Activated CD8-positive, alpha-beta memory T cell treated with anti-CD3 and anti-CD28 coated beads for 4 hours (primary cell): ENCODE measurements at places on chromosomes 6 and 20.
A peak's percentile ranks its signal among the peaks of the same experiment; 100 is the strongest.

DNA sequence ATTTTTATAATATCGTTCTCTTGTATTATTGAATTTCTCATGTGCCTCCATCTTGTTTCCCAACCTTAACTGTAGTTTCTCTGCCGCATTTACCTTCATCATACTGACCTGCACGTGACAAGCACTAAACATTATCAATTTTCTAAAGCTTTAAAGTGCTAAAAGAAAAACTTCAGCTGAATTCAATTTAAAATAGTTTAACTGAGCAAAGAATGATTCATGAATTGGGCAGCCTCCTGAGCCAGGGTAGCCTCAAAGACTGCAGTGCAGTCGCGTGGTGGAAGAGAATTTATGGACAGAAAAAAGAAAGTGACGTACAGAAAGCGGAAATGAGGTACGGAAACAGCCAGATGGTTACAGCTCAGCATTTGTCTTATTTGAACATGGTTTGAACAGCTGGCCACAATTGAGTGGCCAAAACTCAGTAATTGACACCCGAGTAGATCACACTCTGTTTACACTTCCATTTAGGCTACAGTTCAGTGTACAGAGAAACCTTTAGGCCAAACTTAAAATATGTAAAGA lies 4.2 kb upstream of the ZDHHC14 start:
- no peak for DNase-seq

DNA sequence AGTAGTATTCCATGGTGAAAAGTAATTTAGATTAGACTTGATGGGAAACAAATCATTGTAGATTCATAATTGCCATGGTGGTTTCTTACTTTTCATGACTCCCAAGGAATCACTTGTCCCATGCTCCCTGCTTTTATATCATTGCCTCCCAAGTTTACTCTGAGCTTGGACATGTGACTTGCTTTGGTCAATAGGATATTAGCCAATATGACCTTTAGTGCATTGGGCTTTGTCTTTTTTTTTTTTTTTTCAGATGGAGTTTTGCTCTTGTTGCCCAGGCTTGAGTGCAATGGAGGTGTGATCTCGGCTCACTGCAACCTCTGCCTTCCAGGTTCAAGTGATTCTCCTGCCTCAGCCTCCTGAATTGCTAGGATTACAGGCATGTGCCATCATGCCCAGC lies 15.5 kb upstream of the SMAP1 start:
- DNase-seq, result no peak

DNA sequence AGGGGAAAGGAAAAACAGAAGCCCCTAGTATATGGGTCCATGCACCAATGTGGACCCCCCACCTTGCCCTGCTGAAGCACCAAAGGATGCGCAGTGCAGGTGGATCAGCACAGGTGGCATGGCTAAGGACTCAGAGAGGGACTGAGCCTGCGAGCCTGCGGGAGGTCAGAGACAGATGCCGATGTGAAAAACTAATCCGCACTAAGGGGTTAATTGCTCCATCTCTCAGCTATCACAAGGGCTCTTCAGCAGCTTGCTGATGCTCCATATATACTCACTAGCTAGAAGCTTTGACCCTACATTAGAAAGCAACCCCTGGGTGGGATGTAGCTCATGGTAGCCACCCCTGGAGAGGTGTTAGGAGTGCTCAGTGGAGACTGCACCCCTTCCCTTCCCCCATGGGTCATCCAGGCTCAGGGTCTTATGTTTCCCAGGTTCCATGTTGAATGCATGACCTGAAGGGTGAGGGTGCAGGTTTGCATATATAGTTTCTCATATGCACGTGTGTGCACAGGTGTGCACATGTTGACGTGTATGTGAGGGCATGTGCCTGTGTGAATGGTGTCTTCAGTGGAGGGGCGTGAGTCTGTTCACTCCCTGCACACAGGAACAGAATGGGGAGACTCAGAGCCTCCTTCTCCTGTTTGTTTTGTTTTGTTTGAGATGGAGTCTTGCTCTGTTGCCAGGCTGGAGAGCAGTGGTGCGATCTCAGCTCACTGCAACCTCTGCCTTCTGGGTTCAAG lies 13.4 kb upstream of the IP6K3 start:
- DNase-seq, result no peak

DNA sequence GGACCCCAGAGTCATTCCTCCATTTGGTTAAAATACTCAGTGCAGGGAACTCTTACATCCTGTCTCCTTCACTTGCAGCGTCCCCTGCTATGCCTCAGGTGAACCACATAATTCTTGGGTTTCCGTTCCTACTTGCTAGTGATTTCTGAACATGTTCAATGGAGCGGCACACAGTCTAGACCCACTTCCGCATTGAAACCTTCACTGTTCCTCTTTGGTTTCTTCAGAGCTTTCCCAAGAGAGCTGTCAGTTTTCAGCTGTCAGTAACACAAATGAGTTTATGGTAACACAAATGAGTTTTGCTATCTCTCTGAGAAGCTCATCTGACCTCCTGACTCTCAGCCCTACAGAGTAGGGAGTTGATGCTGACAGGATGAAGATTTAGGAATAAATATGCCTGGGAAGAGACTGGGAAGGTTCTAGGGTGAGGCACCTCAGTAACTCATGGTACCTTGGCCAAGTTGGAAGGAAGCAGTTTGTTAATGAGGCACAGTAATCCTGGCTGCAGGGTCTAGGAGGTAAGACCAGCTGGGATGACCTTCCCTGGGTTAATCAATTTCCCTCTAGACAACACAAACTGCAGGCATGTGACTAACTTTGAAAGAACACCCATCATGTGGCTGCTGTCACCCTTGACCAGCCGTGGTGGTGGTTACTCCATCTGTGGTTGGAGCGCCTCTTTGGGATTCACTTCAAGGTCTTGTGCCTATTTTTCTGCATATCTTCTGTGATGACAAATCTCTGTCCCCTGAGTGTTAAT lies 5.4 kb downstream of the SYS1 start:
- DNase-seq, result no peak

DNA sequence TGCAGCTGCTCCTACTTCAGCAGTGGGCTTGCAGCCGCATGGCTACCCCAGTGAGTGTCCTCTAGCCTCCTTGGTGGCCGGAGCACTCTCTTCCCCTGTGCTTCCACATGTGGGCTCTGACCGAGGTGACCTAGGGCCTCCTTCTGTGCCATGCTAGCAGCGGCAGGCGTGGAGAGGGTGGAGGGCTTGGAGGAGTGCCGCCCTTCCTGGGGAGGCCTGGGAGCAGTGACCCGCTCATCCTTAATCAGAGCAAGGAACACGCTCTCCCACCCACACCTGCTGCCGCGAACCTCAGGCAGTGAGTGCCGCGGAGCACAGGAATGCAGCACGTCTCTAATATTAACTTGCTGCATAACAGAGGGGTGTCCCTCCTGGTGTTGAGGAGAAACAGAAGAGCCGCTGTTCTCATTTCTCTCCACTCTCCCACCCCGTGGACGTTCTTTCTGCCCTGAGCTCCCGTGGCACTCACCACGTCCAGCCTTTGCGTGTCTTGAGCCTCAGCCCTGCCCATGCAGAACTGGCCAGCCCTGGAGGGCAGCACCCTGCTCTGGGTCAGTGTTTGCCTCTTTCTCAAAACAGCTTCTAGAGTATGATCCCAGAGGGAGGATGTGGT lies 31.9 kb downstream of the DUSP22 start:
- DNase-seq, result no peak

- DNase-seq, result no peak
Measured at GRCh38 chr6:134347885-134348805, 30.2 kb upstream of the SGK1 start.

DNA sequence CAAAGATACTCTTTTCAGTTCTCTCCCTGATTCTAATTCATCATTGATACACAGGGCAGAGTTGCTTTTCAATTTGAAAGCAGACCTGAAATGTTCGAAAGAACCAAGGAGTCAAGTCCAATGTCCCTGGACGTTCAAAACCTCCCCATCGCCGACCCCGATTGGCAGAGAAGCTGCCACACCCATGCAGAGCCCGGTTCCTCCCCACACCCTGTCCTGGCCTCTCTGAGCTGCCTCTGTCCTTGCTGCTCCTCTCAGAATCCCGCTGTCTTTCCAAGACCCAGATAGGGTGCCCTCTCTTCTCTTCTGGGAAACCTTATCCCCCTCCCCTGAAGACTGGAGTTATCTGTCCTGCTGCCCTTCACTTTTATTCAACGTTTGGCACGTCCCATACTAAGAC lies 52.3 kb upstream of the CITED2 start:
- no peak for DNase-seq

- DNase-seq, result no peak
Measured at GRCh38 chr6:48996461-48997119, 466.5 kb downstream of the MMUT start.

DNA sequence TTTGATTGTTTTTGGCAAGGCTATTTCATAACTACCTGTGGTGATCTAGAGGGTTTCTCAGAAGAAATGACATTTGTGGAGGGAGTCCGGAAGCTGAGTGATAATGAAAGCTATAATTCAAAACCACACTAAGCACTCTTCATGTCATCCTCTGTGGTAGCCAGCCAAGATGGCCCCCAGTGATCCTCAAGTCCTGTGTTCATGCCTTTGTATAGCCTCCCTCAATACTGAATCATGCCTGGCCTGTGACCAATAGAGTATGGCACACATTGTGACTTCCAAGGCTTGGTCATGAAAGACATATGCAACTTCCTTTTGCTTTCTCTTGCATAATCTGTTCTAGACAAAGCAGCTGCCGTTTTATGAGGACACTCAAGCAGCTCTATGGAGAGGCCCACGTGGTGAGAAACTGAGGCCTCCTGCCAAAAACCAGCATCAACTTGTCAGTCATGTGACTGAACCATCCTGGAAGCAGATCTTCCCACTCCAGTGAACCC lies 12.8 kb upstream of the DNAAF9 start:
- DNase-seq, result no peak

DNA sequence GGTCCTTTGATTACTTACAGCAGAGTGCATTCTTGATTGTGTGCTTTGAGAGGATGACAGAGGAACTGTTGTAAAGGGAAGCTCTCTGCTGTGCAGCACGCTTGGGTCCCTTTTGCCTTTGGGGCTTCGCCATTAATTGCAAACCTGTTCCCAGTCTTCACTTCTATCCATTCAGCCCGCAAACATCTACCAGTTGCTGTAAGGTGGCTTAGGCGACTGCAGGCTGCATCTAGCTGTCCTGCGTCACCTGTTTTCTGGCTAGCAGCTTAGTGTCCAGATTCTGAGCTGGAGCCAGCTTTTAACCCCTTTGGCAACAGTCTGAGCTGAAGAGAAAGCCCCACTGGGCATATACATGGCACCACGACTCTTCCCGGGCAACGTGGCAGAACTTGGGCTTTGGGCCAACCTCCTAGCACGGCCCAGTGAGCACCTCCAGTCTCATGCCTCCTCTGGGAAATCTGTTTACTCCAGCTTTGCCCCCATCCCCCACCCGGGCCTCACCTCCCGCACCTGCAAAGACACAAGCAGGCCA lies 2.5 kb upstream of the FASTKD5 start:
- DNase-seq, result no peak

DNA sequence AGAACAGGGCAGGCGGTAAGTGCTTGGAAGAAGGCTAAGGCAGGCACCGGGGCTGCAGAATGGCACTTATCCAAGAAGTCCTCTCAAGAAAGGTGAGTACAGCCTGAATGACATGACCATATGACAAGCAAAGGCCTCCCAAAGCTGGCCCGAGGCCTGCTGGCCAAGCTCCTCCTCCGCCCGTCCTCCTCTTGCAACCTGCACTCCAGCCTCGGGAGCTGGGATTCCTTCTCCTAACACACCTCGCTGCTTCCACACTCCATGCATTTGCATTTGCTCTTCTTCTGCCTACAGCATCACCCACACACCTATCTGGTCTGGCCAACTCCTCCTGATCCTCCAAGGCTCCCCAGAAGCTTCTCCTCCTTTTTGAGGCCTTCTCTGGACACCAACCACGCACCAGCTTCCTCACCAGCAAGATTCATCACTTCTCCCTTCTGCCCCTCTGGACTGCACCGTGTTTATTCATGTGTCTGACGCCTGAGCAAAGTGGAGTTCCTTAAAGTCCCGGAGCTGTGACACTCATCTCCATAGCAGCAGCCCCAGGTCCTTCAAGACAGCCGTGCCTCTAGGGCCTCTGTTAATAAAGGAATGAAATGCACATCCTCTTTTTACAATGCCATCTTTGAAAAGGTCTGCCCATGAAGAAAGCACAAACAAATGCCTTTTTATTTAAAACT lies 32.3 kb downstream of the CNKSR3 start:
- no peak for DNase-seq

- DNase-seq, result no peak
Measured at GRCh38 chr6:121896771-121897170, 461.3 kb downstream of the GJA1 start.

- DNase-seq, result no peak
Measured at GRCh38 chr6:102028176-102028575, 634.7 kb downstream of the GRIK2 start.

GRCh38 chr6:138517635-138518034 lies 18.3 kb upstream of the NHSL1 start:
- peak; percentile 39 for DNase-seq

- DNase-seq, result no peak
Measured at GRCh38 chr20:49119988-49120387, 68.1 kb downstream of the STAU1 start.

- no peak for DNase-seq
Measured at GRCh38 chr6:12923644-12924235, 207.2 kb downstream of the PHACTR1 start.
